ENCODE measurements at places on chromosomes 2 and 18. TPM values are rescaled to one million over a fixed set of nuclear protein-coding genes. Genes with fewer than 3 reads are reported as not detected.

- DNase-seq: no peak
These were observed 52.2 kb downstream of the CRACDL start for GRCh38 chr2:98883780-98884211.

DNA sequence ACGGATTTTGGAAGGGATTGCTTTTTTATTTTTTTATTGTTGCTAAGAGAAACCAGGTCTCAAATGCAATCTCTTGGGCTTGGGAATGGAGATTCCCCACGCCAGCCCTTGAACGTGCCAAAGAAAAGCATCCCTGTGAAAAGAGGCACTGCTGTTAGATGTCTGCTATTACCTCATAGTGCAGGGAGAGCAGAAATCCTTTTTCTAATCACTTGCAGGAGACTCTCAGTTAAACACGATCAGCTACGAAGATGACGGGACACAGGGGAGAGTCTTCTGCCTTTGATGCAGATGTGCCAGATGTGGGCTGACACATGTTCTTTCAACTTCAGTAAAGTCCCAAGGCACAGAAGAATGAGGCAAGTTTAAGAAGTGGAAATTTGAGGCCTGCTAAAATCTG is 381.6 kb upstream of the TRIB2 start:
- DNase-seq: no peak

The OTOS gene
- total RNA-seq: not detected

GRCh38 chr18:59537579-59537978 is 159.6 kb downstream of the CCBE1 start:
- DNase-seq: no peak

The CHST9 gene
- 0.29 TPM for total RNA-seq

GRCh38 chr2:64212346-64212745 is 68.1 kb upstream of the PELI1 start:
- peak; percentile 69 for DNase-seq

The MEP1B gene
- total RNA-seq: 1.1 TPM

The DRC1 gene
- not detected for total RNA-seq

GRCh38 chr18:54739476-54739875 is 88.8 kb upstream of the RAB27B start:
- no peak for DNase-seq

DNA sequence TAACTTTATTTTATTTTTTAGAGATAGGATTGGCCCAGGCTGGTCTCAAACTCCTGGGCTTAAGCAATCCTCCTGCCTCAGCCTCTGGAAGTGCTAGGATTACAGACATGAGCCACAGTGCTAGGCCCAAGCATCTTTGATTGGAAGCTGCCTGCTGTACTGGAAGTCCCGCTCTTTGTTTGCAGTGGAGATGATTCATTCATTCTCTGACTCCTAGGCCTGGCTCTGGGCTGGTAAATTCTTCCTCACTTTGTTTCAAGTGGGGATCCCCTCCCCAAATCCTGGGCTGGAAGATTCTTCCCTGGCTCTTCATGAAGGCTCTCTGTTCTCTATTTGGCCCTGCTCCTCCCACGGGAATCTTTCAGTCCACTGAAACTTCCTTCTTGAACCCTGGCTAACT is 81.9 kb downstream of the NEURL3 start:
- no peak for DNase-seq

The NT5DC4 gene
- total RNA-seq: not detected

DNA sequence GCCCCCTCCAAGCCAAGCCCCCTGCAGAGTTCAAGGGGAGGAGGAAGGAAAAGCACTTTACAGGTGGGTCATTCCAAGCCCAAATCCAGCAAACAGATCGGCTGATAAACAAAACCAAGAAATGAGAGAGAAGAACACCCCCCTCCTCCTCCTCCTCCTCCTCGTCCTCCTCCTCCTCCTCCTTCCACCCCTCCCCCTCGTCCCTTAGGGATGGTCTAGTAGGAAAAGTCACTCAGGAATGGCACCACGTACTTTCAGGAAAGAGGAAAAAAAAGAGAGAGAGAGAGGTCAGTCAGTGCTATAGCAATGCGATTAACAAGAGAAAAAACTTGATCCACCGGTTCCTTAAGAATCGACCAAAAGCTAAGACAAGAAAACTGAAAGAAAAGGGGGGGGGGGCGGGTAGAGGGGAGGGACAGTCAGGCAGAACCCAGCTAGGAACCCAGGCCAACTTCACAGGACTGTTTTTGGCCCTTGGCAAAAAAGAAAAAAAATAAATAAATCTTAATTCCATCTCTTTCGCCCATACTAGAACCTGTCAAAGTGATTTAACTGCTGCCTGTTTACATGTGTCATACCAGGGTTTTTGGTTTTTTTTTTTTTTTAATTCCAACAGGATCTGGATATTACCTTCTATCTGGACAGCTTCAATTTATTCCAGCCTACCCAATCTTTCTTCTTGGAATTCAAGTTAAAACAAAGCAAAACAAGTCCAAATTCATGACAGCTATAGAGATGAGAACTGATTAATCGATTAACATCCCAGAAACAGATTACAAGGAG is 906 bp downstream of the IKZF2 start:
- peak; percentile 78 for DNase-seq

GRCh38 chr2:216405588-216405987 is 6.7 kb upstream of the SMARCAL1 start:
- no peak for DNase-seq

The BMP10 gene
- 0.37 TPM for total RNA-seq

- no peak for DNase-seq
These were observed 159.2 kb upstream of the THUMPD2 start for GRCh38 chr2:39938035-39938835.

The PPP1R7 gene
- 22.8 TPM for total RNA-seq

DNA sequence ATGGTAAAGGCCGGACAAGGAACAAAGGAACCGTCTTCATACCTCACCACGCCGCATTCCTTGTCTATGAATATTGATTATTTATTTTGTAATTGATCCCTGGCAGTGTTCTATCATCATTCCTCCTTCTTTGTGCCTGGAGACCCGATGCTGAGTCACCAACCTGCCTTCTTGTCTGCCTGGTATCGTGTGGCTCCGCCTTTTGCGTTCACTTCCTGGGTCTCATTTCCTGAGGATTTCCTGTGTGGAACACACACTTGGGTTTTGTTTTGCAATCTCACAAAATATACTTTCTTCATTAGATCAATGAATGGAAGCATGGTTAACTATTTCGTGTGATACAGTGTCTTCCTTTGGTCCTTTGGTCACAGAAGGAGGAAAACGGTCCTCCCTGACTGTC is 95.5 kb upstream of the SNTG2 start:
- no peak for DNase-seq

DNA sequence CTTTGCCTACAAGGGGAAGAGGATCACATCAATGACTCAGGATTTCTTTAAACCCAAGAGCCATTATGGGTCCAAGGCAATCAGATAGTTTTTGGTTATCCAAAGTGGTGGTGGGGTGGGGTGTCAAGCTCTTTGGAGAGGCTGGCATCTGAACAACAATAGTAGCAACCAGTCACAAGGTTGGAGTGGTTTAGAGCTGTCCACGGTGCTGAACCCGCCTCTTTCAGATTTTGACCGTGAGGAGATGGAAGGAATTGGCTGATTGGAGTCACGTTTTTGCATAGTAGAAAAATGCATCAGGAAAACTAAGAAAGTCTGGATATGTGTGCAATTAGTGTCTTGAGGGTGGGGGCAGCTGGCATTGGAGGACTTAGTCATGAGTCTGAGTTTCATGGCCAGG is 159.9 kb downstream of the LOXHD1 start:
- DNase-seq: no peak

The AGAP1 gene
- total RNA-seq: 70.7 TPM

GRCh38 chr2:229254206-229254605 is 16.9 kb downstream of the PID1 start:
- DNase-seq: no peak

GRCh38 chr18:26662996-26663395 is 114.6 kb upstream of the KCTD1 start:
- no peak for DNase-seq

The AQP12B gene
- 0.89 TPM for total RNA-seq

DNA sequence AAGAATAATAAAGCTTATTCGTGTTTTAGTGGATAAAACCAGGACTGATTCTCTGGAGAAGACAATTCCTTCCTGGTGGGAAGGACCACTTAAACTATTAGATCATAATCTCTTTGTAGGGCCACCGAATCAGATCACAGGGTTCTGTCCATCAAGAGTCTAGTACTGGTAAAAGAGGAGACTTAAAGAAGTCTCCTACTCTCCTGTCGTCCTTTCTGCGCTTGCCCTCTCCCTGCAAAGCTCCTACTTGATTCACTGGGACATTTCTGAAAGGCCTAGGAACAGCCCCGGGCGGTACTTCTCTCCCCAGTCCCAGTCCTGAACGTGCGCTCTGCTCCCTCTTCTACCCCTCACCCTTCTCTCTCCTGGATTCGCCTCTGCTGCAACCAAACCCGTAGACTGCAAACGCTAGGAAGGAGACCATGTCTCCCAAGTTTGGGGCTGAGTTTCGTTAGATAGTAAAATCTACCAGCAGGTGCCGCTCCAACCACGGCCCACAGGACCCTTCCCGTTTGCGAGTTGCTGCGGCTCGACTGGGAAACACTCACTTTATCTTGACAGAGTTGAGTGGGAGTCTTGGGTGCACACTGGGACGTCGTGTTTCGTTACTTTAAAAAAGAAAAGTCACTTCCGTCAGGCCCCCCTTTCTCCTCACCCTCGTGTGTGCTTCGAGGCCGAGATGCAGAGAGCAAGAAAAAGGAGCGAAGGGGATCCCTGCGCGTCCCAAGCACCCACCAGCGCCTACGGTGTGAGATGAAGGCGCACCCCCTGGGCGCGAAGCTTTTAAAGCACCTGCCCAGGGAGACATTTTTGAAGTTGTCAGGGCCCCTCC is 923 bp downstream of the FIGLA start:
- peak; percentile 83 for DNase-seq

DNA sequence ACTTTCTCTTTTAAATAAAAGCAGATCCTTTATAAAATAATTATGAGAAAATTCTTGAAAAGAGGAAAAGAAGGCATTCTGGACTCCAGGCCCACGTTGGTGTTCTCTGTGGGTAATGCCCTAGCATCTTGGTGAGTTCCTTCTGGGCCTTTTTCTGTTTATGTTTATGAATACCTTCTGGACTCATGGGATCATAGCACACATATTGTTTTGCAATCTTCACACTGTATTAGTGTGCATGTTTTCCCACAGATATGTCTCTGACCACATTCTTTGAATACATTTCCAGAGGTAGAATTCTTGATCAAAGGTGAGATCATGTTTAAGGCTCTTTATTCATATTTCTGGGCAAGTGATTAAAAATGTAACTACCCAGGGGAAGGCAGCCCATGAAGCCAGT is 15.9 kb downstream of the GLI2 start:
- DNase-seq: no peak

- no peak for DNase-seq
These were observed 127.7 kb downstream of the DYSF start for GRCh38 chr2:71581026-71581425.

DNA sequence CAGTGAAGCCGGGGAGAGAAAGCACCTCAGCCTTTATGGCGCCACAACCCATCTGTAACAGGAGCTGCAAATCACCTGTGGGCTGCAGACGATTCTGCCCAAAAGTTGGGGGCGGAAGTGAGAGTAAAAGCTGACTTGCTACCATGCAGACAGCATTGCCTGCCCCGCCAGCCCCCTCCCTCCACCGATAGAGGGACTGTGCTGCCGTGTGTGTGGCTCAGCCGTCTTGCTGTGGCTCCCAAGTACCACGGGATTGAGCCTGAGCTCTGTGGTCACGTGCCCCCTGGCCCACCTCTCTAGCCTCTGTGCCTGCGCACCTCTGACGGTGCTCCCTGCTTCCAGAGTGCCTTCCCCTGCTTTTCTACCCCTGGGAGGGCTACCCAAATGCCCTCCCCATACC is 79.6 kb downstream of the GLI2 start:
- no peak for DNase-seq

DNA sequence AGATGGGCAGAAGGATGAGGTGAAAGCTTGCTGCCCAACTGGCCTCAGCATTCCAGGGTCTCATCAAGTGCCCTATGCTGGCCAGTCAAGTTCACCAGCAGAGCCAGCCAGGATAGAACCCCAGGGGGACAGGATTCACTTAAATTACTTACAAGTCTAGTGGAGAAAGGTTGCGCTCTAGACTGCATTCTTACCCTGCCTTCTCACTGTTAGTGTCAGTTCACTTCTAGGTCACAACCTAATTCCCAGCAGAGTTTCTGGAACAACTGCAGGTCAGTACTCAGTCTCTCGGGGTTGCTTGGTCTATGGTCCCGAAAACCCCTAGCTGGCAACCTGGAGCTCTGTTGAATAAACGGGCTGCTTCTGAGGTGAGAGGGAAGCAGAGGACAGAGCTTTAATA is 32.9 kb upstream of the GALNT14 start:
- DNase-seq: no peak

DNA sequence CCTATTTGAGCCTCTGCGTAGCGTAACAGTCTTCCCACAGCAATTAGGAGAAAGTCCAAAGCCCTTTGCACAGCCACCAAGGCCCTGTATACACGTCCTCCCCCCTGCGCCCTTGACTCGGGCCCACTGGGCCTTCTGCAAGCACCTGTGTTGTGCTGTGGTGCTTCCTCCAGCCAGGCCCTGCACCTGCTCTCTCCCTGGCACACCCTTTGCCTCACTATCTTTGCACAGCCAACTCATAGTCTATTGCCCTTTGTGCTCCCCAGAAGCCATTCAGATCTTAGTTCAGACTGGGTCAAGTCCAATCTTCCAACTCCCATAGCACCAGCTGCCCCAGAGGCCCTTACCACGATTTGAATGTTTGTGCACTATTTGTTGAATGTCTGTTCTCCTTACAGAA is 271.6 kb upstream of the MGAT5 start:
- no peak for DNase-seq

The RAB17 gene
- 187 TPM for total RNA-seq

GRCh38 chr18:32831781-32832180 is 59.0 kb upstream of the KLHL14 start:
- DNase-seq: no peak

GRCh38 chr2:177429688-177430325 is 37.2 kb downstream of the AGPS start:
- no peak for DNase-seq

- DNase-seq: no peak
These were observed 35.9 kb upstream of the MGAT5 start for GRCh38 chr2:134217924-134218323.

DNA sequence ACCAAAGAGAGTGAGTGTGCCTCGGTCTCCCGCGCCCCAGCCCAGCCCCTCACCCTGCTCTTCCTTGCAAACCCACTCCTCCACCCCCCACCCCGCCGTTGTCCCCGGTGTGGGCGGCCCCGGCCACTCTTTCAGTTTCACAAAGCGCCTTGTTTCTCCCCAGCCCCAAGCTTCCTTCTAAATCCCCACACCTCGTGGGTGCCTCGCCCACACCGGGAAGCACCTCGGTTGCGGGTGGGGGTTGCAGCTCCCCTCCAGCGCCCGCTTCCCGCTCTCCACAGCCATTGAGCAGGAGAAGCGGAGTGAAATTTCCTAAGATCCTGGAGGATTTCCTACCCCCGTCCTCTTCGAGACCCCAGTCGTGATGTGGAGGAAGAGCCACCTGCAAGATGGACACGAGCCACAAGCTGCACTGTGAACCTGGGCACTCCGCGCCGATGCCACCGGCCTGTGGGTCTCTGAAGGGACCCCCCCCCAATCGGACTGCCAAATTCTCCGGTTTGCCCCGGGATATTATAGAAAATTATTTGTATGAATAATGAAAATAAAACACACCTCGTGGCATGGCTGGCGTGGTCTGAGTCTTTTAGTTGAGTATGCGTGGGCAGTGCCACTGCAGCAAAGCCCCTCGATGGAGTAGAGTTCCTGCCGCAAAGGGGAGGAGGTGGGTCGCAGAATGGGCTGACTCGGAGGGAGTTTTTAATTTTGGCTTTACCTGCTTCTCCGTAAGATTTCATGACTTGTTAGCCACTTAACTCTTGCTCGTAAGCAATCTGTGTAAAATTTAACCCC is 848 bp downstream of the TMSB10 start:
- DNase-seq: peak; percentile 59

- no peak for DNase-seq
These were observed 236.4 kb downstream of the MBD5 start for GRCh38 chr2:148257276-148257675.

The TAF4B gene
- 6.7 TPM for total RNA-seq

The IGFBP2 gene
- total RNA-seq: 529 TPM

Measured in stomach (tissue), 19 donors.